WERI-Rb-1 (cell line): ENCODE measurements at places on chromosomes 5 and 9.

DNA sequence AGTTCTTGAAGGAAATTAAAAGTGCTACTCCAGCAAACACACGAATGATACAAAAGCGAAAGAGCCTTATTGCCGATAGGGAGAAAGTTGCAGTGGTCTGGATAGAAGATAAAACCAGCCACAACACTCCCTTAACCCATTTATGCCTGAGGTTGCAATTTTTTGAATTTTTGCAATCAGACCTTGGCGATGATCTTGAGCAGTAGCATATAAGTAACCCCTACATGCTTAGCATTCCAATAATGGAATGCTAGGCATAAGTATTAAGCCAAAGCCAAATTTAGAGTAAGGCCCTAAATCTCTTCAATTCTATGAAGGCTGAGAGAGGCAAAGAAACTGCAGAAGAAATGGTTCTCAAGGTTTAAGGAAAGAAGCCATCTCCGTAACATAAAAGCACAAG is 153.5 kb downstream of the SLC28A3 start:
- no peak for DNase-seq

DNA sequence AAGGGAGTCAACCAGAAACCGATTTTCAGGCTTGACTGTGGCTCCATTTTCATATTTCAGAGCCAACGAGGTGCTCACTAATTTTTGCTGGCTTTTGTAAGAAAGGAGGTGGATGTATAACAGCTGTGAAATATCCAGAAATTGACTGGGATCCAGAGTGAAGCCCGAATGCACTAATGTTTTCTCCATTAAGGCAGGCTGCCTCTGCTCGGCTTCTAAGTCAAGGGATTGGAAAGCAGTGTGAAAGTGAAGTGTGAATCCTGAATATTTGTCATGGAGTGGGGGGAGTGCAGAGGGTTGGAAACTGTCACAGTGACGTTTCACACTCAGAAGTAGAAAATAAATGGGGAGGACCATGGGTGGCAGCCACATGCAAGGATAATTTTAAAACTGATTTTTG is 237.4 kb downstream of the GOLPH3 start:
- DNase-seq, result no peak

GRCh38 chr9:110995420-110996340 is 42.6 kb downstream of the LPAR1 start:
- no peak for DNase-seq

- no peak for DNase-seq
Measured at GRCh38 chr9:2486988-2487387, 134.6 kb upstream of the VLDLR start.

- DNase-seq, result no peak
Measured at GRCh38 chr9:33320230-33320567, 29.9 kb downstream of the NFX1 start.

GRCh38 chr5:102375272-102375671 is 79.2 kb upstream of the SLCO4C1 start:
- DNase-seq, result no peak

- no peak for DNase-seq
Measured at GRCh38 chr5:135635451-135635850, 56.7 kb upstream of the CXCL14 start.

DNA sequence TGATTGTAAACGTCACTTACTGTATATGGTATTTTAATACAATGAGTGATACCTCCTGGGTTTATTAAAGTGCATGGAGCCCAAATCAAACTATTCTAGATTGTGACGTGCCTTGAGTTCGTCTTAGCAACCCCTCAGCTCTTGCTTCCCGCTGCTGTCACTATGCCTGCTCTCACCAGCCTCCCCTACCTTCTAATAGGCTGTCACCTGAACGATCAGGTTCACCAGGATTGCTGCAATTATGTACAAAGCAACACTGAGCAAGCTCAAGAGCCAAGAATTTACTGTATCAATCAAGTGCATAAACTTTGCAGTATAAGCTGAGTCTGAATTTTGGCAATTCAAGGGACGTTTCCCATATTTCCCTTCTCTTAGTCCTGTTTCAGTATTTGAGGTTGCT is 3.0 kb downstream of the LECT2 start:
- DNase-seq, result no peak

GRCh38 chr5:134975843-134976242 is 8.1 kb downstream of the CATSPER3 start:
- DNase-seq, result no peak

- no peak for DNase-seq
Measured at GRCh38 chr9:135928074-135928730, 20.9 kb upstream of the CAMSAP1 start.

GRCh38 chr5:1087428-1087827 is 24.4 kb downstream of the SLC12A7 start:
- DNase-seq, result no peak
